Stimulated activated CD4-positive, alpha-beta T cell treated with anti-CD3 and anti-CD28 coated beads, Interleukin-1b, Interleukin-23, amount 100 ng/mL, for 1 hour (primary cell): ENCODE measurements at places on chromosomes 7 and 10.

- no peak for DNase-seq
These were observed 17.0 kb downstream of the GIMAP7 start for GRCh38 chr7:150531704-150532103.

- DNase-seq: no peak
These were observed 78.5 kb upstream of the CTTNBP2 start for GRCh38 chr7:117951691-117952280.

DNA sequence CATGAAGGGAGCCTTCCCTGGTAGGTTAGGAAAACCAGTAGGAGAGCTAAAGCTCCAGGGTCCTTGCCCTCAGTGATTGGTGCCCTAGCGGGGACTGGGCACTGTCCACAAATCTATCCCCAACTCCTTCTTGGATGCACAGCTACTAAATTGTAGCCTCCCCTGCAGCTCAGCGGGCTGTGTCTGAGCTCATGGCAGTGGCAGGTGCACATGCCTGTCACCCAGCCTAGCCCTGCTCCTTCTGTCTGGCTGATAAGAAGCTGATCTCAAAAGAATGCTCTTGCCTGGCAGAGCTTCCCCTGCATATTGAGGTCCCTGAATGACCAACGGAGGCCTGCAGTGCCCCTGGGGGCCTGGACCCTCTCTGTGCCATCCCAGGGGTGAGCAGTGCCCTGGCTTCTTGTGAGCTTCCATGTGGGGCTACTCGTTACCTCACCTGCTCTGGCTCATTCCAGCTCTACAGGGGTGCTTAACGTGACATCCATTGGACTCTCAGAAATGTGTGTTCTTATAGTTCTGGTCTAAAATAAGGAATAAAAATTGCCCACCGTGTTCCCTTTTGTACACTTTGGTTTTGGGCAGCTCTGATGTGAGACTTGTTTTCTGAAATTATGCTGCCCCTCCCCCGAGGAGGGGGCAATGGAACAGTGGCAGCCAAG, 59.8 kb upstream of the ANTXRL start:
- DNase-seq: no peak

GRCh38 chr10:95694665-95695064, 938 bp upstream of the TCTN3 start:
- no peak for DNase-seq
